CD4-positive, alpha-beta memory T cell (primary cell): ENCODE measurements at places on chromosomes 2 and 18.
A peak's percentile ranks its signal among the peaks of the same experiment; 100 is the strongest.

DNA sequence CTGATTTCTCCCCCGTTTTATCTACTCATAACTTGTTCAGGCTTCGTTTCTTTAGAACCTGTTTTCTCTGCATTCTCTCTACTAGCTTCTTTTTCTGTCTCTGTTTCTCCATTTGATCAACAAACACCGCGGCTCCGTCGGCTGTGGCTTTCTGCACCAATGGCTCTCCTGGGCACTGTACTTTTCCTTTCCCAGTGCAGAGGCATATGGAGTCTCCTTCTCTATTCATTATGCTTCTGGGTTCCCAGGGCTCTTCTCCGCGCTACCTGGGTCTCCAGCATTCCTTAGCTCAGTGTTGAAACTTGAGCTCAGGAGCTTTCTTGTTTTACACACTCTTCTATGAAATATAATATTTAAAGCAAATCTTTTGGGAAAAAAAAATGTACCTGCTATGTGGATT lies 196.6 kb upstream of the SOX11 start:
- DNase-seq: no peak

GRCh38 chr2:9256570-9257043 lies 50.0 kb downstream of the ASAP2 start:
- DNase-seq: no peak

- DNase-seq: no peak
Measured at GRCh38 chr2:25178976-25179375, 10.6 kb upstream of the POMC start.

DNA sequence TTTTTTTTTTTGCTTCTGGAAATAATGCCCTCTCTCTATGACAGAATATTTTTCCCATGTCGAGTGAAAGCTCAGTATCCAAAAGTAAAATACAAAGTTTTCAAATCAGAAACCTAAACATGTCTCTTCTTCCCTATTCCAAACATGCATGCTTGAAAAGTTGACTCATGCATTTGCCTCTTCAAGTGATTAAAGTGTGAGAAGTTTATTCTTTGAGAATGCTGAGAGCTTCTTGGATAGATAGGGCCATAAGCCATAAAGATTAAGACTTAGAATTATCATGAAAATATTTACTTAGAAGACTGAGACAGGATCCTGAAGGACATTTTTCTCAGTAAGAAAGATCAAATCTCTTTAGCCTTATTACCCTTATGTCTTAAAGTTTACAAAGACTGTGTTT lies 98.6 kb upstream of the EPB41L5 start:
- DNase-seq: no peak

DNA sequence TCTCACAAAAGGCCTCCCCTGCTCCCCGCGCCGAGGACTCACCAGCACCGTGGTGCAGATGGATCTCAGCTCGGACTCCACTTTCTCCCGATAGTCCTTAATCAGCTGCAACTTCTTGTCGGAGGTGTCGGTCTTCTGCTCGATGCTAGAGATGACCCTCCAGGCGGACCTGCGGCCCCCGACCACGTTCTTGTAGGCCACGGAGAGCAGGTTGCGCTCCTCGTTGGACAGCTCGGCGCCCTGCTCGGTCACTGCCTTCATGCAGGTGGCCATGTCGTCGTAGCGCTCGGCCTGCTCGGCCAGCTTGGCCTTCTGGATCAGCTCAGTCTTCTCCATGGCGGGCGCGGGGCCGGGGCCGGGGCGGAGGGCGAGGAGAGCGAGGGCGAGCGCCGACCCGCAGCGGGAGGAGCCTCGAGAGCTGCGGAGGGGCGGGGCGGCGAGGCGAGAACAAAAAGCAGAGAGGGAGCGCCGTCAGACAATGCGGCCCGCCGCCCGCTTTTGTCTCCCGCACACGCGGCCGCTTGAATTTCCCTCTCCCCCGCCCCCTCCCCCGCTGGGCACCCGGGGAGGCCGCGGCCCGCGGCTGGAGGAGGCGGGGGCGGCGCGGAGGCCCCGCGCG lies 571 bp downstream of the YWHAQ start:
- peak; percentile 74 for DNase-seq

DNA sequence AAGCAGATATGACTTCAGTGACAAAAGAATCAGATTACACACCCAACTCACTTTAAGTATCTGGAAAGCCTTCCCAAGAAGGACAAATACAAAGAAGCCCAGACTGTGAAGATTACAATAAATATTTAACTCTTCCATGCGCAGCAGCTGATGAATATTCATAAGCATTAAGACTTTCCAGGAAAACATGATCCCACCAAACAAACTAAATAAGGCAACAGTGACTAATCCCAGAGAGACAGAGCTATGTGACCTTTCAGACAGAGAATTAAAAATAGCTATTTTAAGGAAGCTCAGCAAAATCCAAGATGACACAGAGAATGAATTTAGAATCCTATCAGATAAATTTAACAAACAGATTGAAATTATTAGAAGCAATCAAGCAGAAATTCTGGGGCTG lies 108.2 kb upstream of the UBE2E3 start:
- no peak for DNase-seq

DNA sequence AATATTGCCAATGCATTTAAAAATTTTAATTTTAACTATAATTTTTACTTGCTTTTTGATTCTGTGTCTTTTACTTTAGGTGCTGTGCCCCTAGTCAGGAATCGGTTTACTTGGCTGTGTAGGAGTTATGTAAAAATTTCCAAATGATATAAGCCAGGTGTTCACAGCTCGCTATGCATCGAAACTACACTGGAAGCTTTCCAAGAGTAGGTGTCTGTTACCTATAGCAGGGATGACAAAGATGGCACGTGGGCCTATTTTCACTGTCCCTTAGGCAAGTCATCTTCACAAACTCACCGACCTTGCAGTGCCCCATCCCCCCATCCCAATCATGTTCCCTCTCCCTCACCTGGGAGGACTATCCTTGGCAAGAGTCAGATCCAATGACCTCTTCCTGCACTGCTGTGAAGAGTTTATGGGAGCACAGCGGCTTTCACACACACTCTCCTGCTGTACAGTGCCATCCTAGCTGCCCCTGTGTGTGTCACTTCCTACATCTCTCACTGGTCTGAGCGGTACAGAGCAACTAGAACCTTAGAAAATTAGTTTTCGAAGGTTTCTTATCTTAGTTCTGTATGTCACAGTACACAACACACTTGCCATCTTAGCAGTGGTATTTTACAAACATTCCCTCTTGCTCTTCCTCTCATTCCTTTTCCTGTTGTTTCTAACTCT lies 49.2 kb upstream of the NAB1 start:
- no peak for DNase-seq

- no peak for DNase-seq
Measured at GRCh38 chr2:175947073-175947472, 55.0 kb downstream of the LNPK start.

DNA sequence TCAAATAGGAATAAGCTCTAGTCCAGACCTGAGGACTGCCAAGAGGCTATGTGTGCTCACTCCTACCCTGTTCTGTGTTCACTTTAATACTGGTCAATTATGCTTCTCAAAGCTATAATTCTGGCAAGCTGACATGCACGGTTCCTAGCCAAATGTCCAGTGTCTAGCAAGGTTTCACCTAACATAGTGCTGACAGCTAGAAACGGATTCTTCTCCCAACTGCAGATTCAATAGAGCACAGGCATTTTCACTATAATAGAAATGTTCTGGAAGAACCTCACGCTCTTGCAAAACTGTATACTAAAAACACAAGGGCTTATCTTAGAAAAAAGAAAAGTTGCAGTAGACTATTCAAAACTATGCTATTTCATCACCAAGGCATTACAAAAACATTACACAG lies 45.1 kb downstream of the HDAC4 start:
- no peak for DNase-seq

DNA sequence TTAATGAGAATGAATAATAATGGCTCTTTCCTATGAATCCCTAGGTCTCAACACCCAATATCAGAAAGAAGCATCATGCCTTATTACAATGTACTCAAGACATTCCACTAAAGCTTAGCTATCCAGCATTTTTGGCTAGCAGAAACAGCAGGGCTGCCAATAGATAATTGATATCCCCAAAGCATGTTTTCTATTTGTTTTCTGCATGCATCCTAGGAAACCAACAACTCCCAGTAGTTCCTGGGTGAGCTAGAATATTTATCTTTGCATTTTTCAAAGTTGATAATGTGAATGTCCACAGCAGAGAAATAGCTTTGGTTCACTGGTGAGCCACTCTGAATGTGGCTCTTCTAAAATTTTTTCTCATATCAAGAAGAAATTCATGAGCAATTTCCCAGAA lies 5.8 kb upstream of the ANTXR1 start:
- DNase-seq: no peak

DNA sequence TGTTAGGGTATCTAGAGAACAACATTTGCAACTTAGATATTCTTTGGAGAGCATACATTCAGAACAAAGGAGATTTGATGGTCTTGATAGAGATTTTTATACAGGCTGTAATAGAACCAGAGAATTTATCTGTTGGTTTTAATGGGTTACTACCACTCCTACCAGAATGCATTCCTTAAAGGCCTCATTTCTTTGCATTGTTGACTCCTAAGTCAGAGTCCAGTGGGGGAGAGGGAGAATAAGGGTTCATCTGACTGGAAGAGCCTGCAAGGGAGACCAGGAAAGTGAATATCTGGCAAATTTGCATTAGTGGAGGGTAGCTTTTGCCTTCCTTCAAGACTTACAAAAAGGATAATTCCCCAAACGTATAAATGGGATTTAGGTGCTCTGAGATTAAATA lies 29.7 kb downstream of the AGPS start:
- DNase-seq: no peak

- no peak for DNase-seq
Measured at GRCh38 chr18:69870736-69871135, 76.9 kb downstream of the CD226 start.

DNA sequence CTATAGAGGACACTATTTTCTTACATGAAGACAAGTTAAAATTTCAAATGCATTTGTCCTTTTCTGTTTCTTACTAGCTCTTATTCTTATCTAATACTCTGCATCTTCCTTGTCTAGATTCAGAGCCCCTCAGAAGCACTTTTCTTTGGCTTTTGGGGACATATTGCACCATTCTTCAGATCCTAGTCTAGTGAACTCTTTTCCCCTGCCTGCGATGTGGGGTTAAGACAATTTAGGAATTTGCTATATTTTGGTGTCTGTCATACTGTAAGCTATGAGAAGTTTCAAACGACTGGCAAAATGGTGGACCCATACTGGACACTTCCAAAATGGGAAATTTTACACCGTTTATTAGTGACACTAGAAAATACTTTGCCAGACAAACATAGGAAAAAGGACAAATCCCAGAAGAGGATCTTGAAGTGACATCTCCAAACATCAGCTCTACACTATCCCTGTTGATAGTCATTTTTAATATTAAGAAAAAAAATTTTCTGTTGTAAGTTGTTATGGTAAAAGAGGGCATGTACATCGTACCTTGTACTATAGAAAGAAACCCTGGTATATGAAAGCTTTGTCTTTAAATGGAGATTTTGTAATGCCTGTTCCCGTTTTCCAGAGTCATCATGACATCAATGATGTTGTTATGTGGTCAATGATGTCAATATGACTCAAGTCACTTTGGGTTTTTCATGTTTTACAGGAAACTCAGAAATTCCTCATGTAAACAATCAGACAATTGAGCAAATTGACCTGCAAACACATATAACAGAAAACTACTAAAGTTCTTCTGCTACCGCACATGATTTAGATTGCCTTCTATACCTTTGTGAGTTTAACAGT lies 4.4 kb upstream of the KYNU start:
- no peak for DNase-seq

DNA sequence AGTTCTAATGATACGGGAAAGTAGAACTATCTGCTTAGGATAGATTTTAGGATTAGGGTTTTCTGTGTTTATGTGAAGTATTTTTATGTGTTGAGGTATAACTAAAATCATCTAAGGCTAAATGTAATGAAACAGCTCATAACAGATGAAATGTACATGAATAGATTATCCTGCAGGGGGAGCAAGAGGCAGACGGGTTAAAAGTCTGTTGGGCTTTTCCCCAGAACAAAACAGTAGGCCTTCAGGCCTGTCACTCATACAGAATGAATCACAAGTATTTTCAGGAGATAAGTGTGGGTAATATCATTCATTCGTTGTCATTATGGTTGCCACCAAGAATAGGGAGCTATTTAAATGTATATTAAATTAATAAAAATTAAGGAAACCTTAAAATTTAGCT lies 107.9 kb upstream of the IL1R2 start:
- DNase-seq: peak; percentile 25

DNA sequence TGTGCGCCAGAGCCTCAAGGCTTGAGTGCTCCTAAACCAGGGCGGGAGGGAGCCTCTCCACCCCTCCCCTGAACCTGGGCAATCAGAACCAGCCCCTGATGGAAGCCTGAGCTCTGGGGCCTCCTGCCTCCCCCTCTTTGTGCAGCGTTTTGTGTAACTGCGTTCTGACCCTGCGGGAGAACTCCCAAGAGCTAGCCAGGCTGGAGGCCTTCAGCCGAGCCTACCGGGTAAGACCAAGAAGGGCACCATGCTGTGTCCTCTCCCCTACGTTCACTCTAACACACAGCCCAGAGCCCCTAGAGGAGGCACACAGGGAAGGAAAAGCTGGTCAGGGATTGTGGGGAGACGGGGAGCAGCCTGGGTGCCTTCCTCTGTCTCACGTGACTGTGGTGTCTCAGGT lies 108.0 kb downstream of the PLB1 start:
- no peak for DNase-seq

GRCh38 chr2:119826370-119826961 lies 66.7 kb downstream of the PTPN4 start:
- peak; percentile 39 for DNase-seq

DNA sequence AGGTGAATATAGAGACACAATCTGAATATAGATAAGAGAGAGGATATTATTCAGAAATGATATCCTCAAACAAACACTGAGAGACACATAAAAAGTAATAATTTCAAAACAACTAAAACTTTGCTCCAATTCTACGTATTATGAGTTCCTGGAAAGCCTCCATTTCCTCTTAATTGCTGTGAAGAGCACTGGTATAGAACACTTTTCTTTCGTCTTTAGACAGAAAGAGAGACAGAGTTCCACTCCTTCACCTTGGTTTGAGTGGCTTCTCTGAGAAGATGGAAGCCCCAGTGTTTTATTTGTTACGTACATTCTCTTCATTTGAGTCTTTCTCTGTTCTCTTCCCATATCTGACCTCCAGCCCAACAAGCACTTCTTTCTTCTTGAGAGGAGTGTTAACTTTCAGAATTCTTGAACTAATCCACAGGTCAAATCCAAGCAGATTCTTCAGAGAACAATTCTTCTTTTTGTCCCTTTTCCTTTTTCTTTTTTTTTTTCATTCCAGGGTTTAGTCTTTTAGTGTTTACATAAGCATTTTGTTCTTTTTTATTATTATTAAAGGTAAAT lies 6.4 kb upstream of the PIK3C3 start:
- DNase-seq: no peak

GRCh38 chr2:130785466-130786055 lies 30.2 kb downstream of the AMER3 start:
- DNase-seq: no peak

DNA sequence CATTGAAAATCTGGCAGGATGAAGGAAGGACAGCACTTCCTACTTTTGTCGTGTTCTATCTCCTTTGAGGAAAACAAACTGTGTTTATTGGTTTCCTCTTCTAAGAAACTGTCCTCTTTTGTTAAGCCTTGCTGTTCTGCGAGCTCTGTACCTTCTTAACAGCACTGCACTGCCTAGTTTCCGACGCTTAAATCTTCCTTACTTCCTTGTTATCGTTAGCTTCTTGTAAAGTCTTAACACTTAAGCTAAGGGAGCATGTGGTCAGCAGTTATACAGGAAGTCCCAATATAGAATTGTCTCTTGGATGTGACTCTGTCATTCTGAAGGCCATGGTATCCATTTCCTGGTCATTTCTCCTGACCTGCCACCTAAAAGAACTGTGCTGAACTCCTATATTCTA lies 552.8 kb upstream of the NRP2 start:
- DNase-seq: no peak

- DNase-seq: no peak
Measured at GRCh38 chr2:230757476-230757875, 44.8 kb downstream of the CAB39 start.

GRCh38 chr18:55665506-55665905 lies 77.5 kb upstream of the TCF4 start:
- no peak for DNase-seq
